ENCODE measurements at places on chromosomes 13 and 19.
A peak's percentile ranks its signal among the peaks of the same experiment; 100 is the strongest.

- peaks cover 18% of the 10 kb centered on the region for H3K4me1 ChIP-seq
- H3K27ac ChIP-seq = no peak overlapping the region
- H3K4me3 ChIP-seq = no peak overlapping the region
- H3K36me3 ChIP-seq = no peaks in the 10 kb centered on the region
- no peaks in the 10 kb centered on the region for H3K27me3 ChIP-seq
These were observed 119.7 kb downstream of the LHFPL6 start for GRCh38 chr13:39483326-39483725.

GRCh38 chr19:38970664-38971532, 4.6 kb downstream of the FBXO17 start:
- no peak overlapping the region for H3K27ac ChIP-seq
- H3K4me3 ChIP-seq = no peak overlapping the region
- H3K27me3 ChIP-seq = no peaks in the 10 kb centered on the region
- H3K4me1 ChIP-seq = no peaks in the 10 kb centered on the region
- no peaks in the 10 kb centered on the region for H3K36me3 ChIP-seq
- DNase-seq = no peak

DNA sequence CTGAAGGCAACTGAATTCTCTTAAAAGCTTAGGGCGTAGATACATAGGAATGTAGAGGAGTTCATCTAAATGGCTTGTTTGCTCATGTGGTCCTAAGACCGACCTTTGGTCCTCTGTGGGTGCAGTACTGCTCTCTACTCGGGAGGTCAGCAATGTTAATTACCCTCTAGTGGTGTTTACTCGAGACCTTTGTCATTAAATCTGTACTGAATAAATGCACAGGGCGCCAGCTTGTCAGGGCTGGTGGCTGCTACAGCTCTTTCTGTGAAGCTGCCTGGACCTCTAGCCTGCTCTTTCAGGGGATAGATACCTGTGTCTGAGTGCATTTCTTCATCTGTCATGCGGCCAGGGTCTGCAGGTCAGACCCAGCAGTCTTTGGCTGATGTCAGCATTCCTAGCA, 29.2 kb upstream of the MPHOSPH8 start:
- peaks cover 7% of the 10 kb centered on the region for H3K36me3 ChIP-seq
- no peaks in the 10 kb centered on the region for H3K27me3 ChIP-seq
- DNase-seq = no peak

DNA sequence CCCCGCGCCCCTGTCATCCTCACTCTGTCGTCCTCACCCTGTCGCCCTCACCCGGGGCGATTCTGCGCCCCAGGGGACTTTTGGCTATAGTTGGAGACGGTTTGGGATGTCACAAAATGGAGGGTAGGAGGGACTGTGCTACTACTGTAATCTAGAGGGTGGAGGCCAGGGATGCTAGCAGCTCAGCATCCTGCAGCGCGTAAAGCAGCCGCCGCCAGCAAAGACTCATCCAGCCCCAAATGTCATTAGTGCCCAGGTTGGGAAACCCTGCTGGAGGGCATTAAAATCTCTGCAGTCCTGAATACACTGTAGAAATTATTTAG, 362 bp downstream of the ZNF557 start:
- H3K36me3 ChIP-seq = peaks cover 30% of the 10 kb centered on the region
- peak overlapping the region; percentile 99 for H3K4me3 ChIP-seq
- no peaks in the 10 kb centered on the region for H3K4me1 ChIP-seq
- DNase-seq = no peak

- H3K27me3 ChIP-seq = no peaks in the 10 kb centered on the region
- no peaks in the 10 kb centered on the region for H3K36me3 ChIP-seq
- peak overlapping the region; percentile 61 for H3K4me3 ChIP-seq
- peak; percentile 28 for DNase-seq
These were observed 1.6 kb downstream of the GRIK5 start for GRCh38 chr19:42068361-42068755.

- no peaks in the 10 kb centered on the region for H3K27me3 ChIP-seq
- H3K4me3 ChIP-seq = no peak overlapping the region
- no peak for DNase-seq
These were observed 474 bp downstream of the ARHGEF18 start for GRCh38 chr19:7349231-7349591.

DNA sequence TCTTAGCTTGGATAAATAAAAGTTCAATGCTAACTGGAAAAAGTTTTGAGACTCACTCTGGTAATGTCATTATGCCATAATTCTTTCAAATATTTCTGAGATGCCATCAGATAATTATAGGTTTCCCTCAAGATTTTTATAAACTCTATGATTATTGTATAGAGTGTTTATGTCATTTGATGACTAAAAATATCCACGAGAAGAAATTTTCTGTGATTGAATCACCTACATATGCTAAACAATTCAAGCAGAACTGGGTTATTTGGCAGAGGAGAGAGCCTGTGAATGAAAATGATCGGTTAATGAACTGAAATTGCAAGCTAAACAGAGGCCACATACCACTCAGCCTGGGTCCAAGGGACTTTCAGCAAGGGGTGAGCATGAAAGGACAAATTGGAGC, 92.6 kb upstream of the TSC22D1 start:
- no peak overlapping the region for H3K4me3 ChIP-seq
- H3K36me3 ChIP-seq = no peaks in the 10 kb centered on the region

GRCh38 chr13:91817250-91817649, 418.8 kb downstream of the GPC5 start:
- 0 out of 2 replicates have a peak, but pooled peaks cover 2% of the 10 kb centered on the region for H3K4me1 ChIP-seq
- peak; percentile 10 for DNase-seq
- no peaks in the 10 kb centered on the region for H3K27me3 ChIP-seq
- H3K27ac ChIP-seq = no peak overlapping the region
- H3K36me3 ChIP-seq = no peaks in the 10 kb centered on the region
- no peak overlapping the region for H3K4me3 ChIP-seq

DNA sequence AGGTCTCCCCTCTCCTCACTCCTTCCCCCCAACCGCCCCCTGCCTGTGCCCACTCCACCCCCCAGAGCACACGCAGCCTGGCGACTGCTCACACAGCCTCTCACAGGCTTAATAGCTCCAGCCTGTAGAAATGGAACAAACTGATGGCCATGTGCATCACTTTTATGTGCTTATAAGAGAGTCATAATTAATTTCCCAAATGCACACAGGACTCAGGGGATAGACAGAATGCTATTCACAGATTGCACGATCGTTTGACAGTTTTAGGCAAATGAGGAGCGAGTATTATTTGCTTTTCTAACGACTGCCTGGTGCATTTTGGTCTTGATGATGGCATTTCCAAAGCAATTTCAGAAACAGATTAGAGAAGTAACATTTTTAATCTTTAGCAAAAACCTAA, 97.7 kb upstream of the VSTM2B start:
- H3K4me1 ChIP-seq = no peaks in the 10 kb centered on the region
- no peaks in the 10 kb centered on the region for H3K36me3 ChIP-seq
- no peaks in the 10 kb centered on the region for H3K27me3 ChIP-seq
- no peak overlapping the region for H3K4me3 ChIP-seq
- DNase-seq = no peak

- peaks cover 6% of the 10 kb centered on the region for H3K27me3 ChIP-seq
- H3K36me3 ChIP-seq = no peaks in the 10 kb centered on the region
- H3K4me1 ChIP-seq = no peaks in the 10 kb centered on the region
- H3K4me3 ChIP-seq = no peak overlapping the region
- no peak overlapping the region for H3K27ac ChIP-seq
These were observed 49.5 kb downstream of the CRYL1 start for GRCh38 chr13:20475927-20476691.

GRCh38 chr19:39915848-39916215, 18.6 kb downstream of the FCGBP start:
- no peaks in the 10 kb centered on the region for H3K27me3 ChIP-seq

DNA sequence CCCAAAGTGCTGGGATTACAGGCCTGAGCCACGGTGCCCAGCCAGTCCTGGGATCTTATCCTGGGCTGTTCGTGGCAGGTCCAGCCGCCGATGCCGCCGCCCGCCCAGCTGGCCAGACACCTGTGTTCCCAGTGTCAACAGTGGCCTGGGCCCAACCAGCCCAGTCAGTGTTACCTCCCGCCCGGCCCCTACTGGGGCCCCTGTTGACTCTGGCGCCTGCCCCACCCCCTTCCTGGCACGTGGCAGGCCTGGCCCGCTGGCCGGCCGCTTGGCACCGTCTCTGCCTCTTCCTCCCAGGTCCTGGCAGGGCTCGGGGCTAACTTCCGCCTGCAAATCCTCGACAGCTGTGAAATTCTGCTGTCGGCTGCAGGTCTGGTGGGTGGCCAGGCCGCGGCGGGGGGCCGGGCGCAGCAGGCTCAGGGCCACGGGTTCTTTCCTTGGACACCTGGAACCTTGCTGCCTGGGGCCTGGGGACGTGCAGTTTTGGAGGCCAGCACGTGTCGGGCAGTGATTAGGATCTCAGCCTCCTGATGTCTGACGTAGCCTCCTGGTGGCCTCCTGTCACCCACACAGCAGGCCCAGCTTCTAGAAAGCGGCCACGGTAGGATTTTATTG, 9.1 kb downstream of the ARID3A start:
- H3K4me3 ChIP-seq = no peak overlapping the region
- H3K27me3 ChIP-seq = no peaks in the 10 kb centered on the region
- peak; percentile 96 for DNase-seq
- peaks cover 29% of the 10 kb centered on the region for H3K4me1 ChIP-seq

- H3K27me3 ChIP-seq = no peaks in the 10 kb centered on the region
- no peak for DNase-seq
- H3K36me3 ChIP-seq = peaks cover 19% of the 10 kb centered on the region
These were observed 36.8 kb downstream of the N4BP2L1 start for GRCh38 chr13:32391101-32391619.

DNA sequence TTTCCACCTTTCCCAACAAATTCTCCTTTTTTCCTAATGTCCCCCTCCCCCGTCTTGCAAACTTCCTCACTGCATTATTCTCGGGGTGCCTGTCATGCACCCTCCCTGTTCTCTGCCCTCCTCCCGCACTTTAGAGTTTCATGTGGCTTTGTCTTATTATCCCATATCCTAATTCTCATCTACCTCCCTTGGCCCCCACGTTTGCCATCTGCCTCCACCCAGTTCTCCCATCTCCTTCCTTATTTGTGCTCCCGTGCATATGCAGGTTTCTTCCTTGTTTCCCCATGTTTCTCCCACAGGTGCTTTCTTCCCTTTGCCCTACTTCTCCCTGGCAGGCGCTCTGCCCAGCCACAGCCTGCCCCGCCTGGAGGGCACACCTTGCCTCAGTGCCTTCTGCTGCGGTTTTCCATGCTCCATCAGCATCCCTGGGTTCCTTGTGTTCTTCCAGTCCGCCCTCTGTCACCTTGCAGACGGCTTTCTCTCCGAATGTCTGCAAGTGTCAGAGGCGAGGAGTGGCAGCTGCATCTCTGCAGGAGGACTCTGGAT, 1.5 kb downstream of the SPATA13 start:
- H3K27me3 ChIP-seq = no peaks in the 10 kb centered on the region
- DNase-seq = no peak
- peaks cover 5% of the 10 kb centered on the region for H3K4me1 ChIP-seq
- peaks cover 6% of the 10 kb centered on the region for H3K36me3 ChIP-seq

- H3K27me3 ChIP-seq = no peaks in the 10 kb centered on the region
- DNase-seq = no peak
- no peaks in the 10 kb centered on the region for H3K36me3 ChIP-seq
- no peak overlapping the region for H3K4me3 ChIP-seq
- no peaks in the 10 kb centered on the region for H3K4me1 ChIP-seq
These were observed 199.6 kb upstream of the IRS2 start for GRCh38 chr13:109985871-109986450.

- no peaks in the 10 kb centered on the region for H3K4me1 ChIP-seq
- no peak for DNase-seq
- H3K27me3 ChIP-seq = no peaks in the 10 kb centered on the region
- H3K36me3 ChIP-seq = no peaks in the 10 kb centered on the region
- H3K27ac ChIP-seq = no peak overlapping the region
- H3K4me3 ChIP-seq = no peak overlapping the region
These were observed 59.5 kb downstream of the RAP2A start for GRCh38 chr13:97493456-97493855.

- no peak for DNase-seq
- no peaks in the 10 kb centered on the region for H3K36me3 ChIP-seq
- no peak overlapping the region for H3K4me3 ChIP-seq
- no peaks in the 10 kb centered on the region for H3K27me3 ChIP-seq
These were observed 11.9 kb downstream of the TMEM255B start for GRCh38 chr13:113770937-113771336.

- H3K27ac ChIP-seq = no peak overlapping the region
- H3K36me3 ChIP-seq = no peaks in the 10 kb centered on the region
- no peak overlapping the region for H3K4me3 ChIP-seq
- H3K4me1 ChIP-seq = no peaks in the 10 kb centered on the region
- DNase-seq = peak; percentile 17
These were observed 564.5 kb downstream of the FGF9 start for GRCh38 chr13:22235285-22235949.

DNA sequence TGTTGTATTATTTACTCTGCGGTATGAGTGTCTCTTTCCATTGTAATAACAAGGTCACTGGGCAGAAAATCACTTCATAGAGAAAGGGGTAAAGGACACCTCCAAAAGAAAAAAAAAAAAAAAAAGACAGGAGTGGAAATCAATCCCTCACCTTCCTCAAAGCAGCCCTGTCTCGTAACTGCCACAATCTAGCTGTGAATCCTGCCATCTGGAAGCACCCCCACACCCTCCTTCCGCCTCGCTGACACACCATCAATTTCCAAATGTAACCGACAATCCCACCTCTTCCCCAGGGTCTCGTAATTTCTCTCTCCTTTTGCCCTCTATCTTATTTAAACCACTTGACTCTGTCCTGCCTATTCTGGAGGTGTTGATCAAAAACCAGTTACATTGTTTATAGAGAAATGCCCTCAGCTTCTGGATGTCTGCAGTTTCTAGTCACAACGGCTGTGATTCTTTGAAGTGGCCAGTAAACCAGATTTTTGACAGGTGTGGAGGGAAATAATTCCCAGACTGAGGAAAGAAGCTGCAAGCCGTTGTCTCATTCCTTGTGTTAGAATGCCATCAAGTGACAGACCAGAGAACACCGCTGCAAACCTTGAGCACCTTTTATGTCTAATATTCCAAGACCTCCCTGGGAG, 9.1 kb upstream of the POP4 start:
- no peaks in the 10 kb centered on the region for H3K36me3 ChIP-seq
- peaks cover 10% of the 10 kb centered on the region for H3K4me1 ChIP-seq
- no peak overlapping the region for H3K4me3 ChIP-seq
- no peak overlapping the region for H3K27ac ChIP-seq
- H3K27me3 ChIP-seq = peaks cover 24% of the 10 kb centered on the region

- H3K4me1 ChIP-seq = no peaks in the 10 kb centered on the region
- H3K36me3 ChIP-seq = no peaks in the 10 kb centered on the region
- H3K4me3 ChIP-seq = no peak overlapping the region
- no peaks in the 10 kb centered on the region for H3K27me3 ChIP-seq
- H3K27ac ChIP-seq = no peak overlapping the region
- peak; percentile 18 for DNase-seq
These were observed 53.2 kb upstream of the LSM14A start for GRCh38 chr19:34118879-34119748.

- H3K27me3 ChIP-seq = no peaks in the 10 kb centered on the region
- no peak for DNase-seq
- no peaks in the 10 kb centered on the region for H3K36me3 ChIP-seq
These were observed 1024.0 kb upstream of the PCDH9 start for GRCh38 chr13:68254151-68254550.

GRCh38 chr13:75566658-75567057, 17.1 kb downstream of the UCHL3 start:
- H3K4me3 ChIP-seq = no peak overlapping the region
- H3K27ac ChIP-seq = no peak overlapping the region
- no peaks in the 10 kb centered on the region for H3K27me3 ChIP-seq

- no peak overlapping the region for H3K27ac ChIP-seq
- no peaks in the 10 kb centered on the region for H3K27me3 ChIP-seq
- H3K4me3 ChIP-seq = no peak overlapping the region
- peaks cover 9% of the 10 kb centered on the region for H3K4me1 ChIP-seq
- H3K36me3 ChIP-seq = peaks cover 30% of the 10 kb centered on the region
These were observed 2.5 kb downstream of the BSG start for GRCh38 chr19:574658-575526.
